ENCODE measurements at places on chromosomes 6 and 20. TPM values are rescaled to one million over a fixed set of nuclear protein-coding genes. Genes with fewer than 3 reads are reported as not detected.

GRCh38 chr6:136600818-136601217 lies 50.6 kb upstream of the MAP7 start:
- DNase-seq, result no peak

GRCh38 chr6:9461188-9461587 lies 953.7 kb downstream of the TFAP2A start:
- no peak for DNase-seq

DNA sequence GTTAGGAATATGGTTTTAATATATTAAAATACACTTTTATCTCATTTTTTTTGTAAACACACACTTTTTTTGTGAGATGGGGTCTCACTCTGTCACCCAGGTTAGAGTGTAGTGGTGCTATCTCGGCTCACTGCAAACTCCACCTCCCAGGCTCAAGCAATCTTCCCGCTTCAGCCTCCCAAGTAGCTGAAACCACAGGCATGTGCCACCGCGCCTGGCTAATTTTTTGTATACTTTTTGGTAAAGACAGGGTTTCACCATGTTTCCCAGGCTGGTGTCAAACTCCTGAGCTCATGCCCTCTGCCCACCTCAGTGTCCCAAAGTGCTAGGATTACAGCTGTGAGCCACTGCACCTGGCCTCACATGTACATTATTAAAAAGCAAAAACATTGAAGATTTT lies 10.8 kb downstream of the IPCEF1 start:
- no peak for DNase-seq

DNA sequence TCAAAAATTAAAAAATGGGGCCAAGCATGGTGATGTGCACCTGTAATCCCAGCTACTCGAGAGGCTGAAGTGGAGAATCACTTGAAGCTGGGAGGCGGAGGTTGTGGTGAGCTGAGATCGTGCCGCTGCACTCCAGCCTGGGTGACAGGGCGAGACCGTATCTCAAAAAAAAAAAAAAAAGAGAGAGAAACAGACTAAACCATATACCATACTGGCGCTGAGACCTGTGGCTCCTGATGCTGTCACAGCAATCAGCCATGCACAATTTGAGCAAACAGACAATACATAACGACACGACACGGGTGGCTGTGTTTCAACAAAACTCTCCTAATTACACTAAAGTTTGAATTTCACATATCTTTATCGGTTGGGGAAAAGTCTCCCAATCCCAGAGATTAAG lies 14.9 kb upstream of the CBFA2T2 start:
- DNase-seq, result no peak

GRCh38 chr6:79077715-79078074 lies 359 bp downstream of the PHIP start:
- DNase-seq, result no peak

DNA sequence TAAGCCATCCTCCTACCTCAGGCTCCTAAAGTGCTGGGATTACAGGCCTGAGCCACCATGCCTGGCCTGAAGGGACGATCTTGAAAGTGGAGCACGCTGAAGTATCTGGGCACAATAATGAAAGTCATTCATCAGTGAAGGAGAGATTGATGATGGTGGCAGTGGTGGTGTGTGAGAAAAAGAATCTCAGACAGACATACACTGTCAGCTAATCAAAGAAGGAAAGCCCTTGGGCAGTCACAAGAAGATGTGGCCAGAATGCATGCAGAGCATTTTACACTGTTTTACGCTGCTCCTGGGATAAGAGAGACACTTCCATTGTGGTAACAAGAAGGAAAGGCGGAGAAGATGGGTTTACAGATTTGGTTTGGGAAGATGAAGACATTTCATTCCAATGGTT lies 20.4 kb upstream of the BMP6 start:
- no peak for DNase-seq

- no peak for DNase-seq
These were observed 9.1 kb upstream of the SNX9 start for GRCh38 chr6:157813750-157814455.

DNA sequence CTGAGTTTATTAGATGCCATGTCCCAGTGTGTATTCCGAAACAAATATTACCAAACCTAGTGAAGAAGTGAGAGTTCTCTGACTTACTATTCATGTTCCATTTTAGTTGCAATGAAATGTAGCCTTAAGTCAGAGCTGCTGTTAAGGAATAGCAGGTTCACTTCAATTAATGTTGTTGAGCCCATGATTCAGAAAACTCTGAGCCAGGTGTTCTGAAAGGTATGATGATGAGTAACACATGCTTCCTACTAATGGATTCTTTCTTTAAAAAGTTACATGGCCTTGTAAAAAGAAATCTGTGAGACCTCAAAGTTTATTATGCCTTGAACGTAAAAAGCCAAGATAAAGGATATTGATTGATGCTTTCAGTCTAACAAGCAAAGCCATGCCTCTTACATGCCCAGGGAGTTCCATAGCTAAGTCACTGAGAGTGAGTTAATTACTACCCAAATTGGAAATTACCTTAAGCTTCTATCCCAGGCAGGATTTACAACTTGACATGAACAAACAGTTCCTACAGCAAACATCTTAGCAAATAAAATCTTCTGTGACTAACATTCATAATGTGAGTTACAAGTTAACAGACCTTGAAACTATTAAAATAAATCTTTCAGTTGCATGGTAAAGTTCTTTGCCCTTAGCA lies 122.9 kb downstream of the AKAP7 start:
- DNase-seq, result no peak

RAB5IF gene
- 107 TPM for total RNA-seq

SLC22A3 gene
- not detected for total RNA-seq

HLA-DPA1 gene
- total RNA-seq, result 24.4 TPM

OR2B6 gene
- total RNA-seq, result not detected
